ENCODE measurements at places on chromosomes 1 and 21. TPM values are rescaled to one million over a fixed set of nuclear protein-coding genes. Genes with fewer than 3 reads are reported as not detected.

Gene LDLRAP1
- total RNA-seq, result 9.3 TPM

Gene SGIP1
- total RNA-seq, result not detected

Gene MFSD2A
- total RNA-seq, result 7.0 TPM

Gene B4GALT2
- total RNA-seq, result 66.8 TPM

Gene KCNE1
- not detected for total RNA-seq

Gene FALEC
- not detected for total RNA-seq

Gene PTGER3
- total RNA-seq, result not detected

Gene IFNLR1
- 1.1 TPM for total RNA-seq

Gene TAF13
- 42.4 TPM for total RNA-seq

Gene E2F2
- total RNA-seq, result 2.6 TPM

Gene NPL
- 1.2 TPM for total RNA-seq

Gene TNFSF4
- total RNA-seq, result 0.08 TPM

Gene RSPO1
- total RNA-seq, result 0.08 TPM

Gene NBL1
- 57.4 TPM for total RNA-seq

Gene IKBKE
- total RNA-seq, result 6.7 TPM

Gene PDZK1IP1
- total RNA-seq, result 8.7 TPM

Gene SLC44A3
- 1.6 TPM for total RNA-seq

Gene PDPN
- not detected for total RNA-seq

Gene LCE3E
- not detected for total RNA-seq

Gene DIO1
- total RNA-seq, result not detected

Measured in A549 treated with Hydrocortisone at 1 μM for 4 hours (cell line).